ENCODE measurements at places on chromosomes 2 and 18.

DNA sequence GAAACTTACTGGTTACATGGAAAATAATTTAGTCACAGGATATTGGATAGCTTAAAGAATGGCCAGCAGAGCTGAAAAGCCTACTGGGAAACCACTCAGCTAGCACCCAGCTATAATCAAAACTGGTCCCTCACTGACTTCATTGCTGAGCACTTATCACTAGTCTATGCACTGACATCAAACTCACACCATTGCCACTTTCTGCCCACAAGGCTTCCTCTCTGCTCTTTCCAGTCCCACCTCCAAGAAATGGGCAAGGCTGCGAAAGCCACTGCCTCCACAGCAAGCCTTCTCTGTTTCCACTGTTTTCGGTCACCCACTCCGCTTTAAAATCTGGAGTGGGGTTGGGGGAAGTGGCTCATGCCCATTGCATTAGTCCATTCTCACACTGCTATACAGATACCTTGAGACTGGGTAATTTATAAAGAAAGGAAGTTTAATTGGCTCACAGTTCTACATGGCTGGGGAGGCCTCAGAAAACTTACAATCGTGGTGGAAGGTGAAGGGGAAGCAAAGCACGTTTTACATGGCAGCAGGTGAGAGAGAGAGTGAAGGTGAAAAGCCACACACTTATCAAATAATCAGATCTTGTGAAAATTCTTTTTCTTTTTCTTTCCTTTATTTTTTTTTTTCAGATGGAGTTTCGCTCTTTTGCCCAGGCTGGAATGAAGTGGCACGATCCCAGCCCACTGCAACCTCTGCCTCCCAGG is 77.0 kb upstream of the CERS6 start:
- no peak for DNase-seq

GRCh38 chr2:9160732-9161131 is 45.9 kb upstream of the ASAP2 start:
- DNase-seq, result no peak

GRCh38 chr2:953975-954686 is 3.5 kb downstream of the SNTG2 start:
- no peak for DNase-seq

DNA sequence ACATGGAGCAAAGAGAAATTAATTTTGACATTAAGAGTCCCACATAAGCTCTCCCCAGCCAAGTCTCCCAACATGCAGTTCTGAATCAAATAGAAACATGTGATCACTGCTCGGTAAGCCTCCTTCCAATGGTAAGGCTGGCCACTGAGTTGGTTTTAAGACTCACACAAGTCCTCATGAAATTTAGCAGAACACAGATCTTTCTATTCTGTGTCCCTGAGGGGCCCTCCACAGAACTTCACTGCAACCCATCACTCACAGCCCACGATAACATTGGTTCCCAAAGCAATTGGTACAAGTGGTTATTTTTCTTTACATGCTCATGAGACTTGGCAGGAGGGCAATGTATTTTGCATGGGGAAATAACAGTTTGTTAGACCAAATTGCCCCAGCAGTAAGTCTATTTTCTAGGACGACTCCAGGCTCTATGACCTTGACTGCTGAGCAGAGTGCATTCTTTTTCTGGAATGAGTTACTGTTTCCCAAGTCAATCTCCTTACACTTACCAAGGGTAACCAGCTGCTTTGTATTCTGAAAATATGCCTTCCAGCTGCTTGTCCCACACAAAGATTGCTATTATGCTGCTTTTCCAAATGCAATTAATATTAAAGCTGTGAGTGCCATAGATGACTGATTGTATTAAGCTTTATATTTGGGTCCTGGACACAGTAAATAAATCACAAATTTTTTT is 142.3 kb upstream of the TANK start:
- no peak for DNase-seq

DNA sequence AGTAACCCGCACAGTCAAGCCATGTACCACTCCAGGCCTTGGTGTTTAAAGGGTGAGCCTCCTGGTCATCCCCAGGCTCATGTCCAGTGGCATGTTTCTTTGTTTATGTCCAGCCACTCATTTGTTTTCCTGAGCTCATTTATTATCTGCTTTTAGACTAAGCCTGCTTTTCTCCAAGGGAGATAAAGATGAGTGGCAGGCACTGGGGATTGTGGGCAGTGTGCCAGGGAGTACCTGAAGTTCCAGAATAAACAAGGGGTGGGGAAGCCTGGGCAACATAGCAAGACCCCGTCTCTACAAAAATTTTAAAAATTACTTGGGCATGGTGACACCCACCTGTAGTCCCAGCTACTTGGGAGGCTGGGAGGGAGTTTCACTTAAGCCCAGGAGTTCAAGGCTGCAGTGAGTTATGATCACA is 1.9 kb downstream of the ANXA4 start:
- no peak for DNase-seq

- no peak for DNase-seq
These were observed 157.1 kb downstream of the COL6A3 start for GRCh38 chr2:237256887-237257286.

DNA sequence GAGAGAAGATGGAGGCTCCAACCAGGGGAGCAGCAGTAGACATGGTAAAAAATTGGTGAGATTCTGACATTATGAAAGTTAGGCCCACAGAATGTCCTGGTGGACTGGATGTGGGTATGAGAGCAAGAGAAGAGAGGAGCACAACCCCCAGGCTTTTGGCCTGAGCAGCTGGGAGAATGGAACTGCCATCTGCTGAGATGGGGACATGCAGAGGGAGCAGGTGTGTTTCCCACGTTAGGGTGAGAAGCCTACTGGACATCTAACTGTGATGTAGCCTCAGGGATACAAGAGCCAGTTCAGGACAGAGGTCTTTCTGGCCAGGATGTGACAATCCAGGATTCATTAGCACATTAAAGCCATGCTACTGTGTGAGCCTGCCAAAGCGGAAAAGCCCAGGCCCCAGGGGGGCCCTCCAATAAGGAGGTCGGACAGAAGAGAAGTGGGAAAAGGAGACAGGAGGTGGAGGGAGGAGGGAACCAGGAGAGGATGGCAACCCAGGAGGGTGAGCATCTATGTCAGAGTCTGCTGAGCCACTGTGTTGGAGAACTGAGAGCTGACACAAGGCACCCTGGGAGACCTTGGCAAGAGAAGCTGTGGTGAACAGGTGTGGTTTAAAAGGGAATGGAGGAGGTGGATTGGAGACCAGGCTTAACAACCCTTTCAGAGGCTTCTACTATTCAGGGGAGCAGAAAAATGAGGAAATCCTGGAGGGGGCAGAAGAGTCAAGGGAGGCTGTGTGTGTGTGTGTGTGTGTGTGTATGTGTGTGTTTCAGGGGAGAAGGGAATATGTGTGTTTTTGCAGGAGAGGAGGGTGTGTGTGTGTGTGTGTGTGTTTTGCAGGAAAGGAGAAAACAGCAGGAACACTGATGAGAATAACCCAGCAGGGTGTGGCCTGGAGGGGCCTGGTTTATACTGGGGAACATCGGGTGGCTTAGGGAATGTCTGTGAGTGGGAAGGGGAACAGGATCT is 10.5 kb downstream of the CYB5A start:
- no peak for DNase-seq

DNA sequence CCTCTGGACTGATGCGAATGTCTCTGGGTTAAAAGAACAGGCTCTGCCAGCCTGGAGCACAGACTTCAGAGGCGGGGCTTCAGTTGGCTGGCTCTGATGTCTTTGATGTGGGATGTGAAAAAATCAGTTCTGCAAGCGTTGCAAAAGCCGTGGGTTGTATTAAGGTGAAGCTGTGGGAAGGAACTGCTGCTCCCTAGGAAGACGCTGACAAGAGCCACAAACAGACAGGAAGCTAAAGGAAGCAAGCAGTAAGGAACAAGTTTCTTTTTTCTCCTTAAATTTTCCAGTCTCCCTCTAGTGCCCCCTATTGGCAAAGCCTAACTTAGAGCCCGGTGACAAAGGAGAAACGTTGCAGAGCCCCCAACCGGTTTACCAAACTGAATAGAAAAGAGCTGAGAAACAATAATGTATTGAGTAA is 239.0 kb downstream of the CCDC178 start:
- no peak for DNase-seq
